ENCODE measurements at places on chromosomes 5 and 9.

- no peak for DNase-seq
Observed at GRCh38 chr5:137619191-137619870, 116.6 kb downstream of the KLHL3 start.

GRCh38 chr5:17287501-17288155 lies 70.2 kb downstream of the BASP1 start:
- DNase-seq: no peak

DNA sequence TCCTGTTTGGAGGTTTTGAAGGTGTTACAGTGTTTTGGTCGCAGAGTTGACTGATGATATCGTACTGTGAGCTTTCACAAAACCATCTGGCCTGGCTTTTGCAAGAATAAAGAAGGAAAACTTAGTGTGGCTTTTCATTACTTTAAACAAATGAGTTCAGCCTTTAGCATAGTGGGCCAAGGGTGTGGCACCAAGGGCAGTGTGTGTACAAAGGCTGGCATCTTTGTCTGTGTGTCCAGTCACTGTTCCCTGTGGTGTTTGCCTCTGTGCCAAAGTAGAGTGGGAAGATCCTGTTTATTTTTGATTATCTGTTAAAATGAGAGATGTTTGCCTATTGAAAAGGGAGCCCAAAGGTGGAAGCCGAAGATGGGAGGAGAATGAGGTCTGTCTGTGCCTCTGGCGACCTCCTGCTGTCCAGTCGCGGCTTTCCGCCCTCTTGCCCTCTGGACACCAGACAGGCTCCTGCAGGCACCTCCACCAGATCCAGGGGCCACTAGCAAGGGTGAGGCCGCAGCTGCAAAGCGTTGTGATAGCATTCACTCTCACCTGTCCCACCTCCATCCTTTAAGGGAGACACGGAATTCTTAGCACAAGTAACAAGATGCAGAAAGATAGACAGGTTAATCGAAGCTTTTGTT lies 113.7 kb downstream of the TRIO start:
- DNase-seq: no peak

DNA sequence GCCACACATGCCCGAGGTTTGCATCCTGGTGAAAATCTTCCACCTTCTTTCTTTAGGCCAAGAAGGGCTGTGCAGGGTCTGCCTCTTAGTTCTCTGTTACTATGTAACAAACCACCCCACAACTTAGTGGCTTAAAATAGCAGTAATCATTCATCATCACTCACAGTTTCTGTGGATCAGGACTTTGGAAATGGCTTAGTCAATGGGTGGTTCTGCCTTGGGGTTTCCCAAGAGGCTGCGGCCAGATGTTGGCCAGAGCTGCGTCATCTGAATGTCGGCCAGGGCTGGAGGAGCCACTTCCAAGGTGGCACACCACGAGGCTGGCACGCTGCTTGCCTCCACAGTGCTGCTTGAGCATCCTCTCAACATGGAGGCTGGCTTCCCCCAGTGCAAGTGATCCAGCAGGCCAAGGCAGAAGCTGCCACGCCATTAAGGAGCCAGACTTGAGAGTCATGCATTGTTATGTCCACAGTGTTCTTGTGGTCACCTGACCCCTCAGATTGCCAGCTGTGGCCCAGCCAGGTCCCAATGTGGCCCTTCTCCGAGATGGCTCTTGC lies 135.2 kb downstream of the RXRA start:
- no peak for DNase-seq

DNA sequence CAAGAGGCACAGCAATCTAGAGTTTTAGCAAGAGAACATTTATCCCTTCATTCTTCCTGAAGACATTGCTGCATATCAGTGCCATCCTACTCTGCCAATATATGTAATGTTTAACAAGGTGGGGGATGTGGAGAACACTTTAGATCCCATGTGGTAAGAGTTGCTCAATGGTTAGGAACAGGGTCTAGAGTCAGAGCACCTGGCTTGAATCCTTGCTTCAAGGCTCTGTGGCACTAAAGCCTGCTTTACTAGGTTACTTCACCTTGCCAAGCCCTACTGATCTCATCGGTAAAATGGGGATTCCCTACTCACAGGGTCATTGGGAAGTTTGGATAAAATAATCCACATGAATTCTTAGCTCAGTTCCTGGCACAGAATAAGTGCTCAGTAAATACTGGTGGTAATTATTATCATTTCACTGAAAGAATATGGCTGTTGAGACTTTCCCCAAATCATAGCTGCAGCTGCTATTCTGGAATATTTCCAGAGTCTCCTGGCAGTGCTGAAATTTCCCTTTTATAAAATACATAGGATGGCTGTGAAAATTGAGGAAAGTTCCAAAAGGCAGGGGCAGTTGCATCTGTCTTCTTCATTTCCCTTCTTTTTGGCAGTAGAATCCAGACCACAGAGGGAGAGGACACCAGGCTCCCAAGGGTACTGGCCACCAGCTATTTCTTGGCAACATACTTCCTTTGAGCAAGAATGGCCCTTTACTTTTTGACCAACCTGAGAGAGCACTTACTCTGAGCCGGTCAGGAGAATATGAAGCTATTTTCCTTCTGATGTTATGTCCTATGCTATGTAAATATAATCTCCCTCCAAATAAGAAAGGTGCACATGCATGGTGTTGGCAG lies 142.8 kb downstream of the PALM2AKAP2 start:
- DNase-seq: no peak

GRCh38 chr5:149247726-149248125 lies 23.9 kb upstream of the AFAP1L1 start:
- DNase-seq: no peak

GRCh38 chr9:121557581-121558447 lies 58.2 kb upstream of the GGTA1 start:
- DNase-seq: no peak

- DNase-seq: no peak
Observed at GRCh38 chr9:98182069-98182820, 10.2 kb downstream of the CORO2A start.

DNA sequence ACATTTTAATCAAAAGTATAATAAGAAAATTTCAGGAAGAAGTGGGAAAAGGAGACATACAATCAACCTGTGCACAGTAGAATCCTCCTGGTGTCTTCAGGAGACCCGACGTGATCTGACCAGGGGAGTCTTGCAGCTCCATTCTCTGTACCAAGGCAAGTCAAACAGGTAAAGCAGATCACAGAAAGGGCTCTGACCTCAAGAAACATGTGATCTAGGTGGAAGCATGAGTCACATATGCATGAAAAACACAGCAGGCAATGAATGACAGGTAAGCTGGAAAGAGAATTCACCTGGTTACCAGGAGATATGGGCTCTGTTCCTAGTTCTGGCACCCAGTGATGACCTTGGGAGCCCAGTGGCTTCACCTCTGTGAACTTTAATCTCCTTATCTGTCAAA lies 19.4 kb upstream of the FABP6 start:
- no peak for DNase-seq

DNA sequence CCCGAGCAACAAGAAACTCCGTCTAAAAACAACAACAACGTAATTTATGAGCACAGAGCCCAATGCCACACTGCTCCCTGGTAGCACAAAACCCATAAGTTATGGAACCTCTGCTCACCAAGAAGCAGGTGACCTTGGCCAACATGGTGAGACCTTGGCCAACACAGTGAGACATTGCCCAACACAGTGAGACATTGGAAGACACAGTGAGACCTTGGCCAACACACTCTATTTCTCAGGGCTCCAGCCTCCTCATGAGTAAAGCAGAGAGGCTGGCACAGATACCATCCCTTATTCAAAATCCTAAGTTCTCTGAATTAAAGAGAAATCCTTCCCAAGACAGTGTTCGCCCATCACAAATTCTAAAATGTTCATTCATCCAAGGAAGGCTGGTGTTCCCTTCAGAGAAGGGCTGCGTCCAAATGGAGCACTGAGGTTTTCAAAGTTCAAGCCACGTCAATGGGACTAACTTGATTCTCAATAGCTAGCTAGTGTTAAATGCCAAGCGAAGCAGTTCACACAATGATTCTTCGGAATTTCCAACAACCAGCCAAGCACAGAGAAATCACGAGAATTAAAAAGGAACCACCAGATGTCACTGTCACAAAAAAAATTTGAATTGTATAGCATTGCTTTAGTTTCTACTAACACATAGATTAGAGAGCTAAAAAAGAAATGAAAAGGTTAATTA lies 29.5 kb downstream of the TTC39B start:
- DNase-seq: peak; percentile 40

GRCh38 chr9:85730916-85731630 lies 10.7 kb downstream of the AGTPBP1 start:
- DNase-seq: no peak

DNA sequence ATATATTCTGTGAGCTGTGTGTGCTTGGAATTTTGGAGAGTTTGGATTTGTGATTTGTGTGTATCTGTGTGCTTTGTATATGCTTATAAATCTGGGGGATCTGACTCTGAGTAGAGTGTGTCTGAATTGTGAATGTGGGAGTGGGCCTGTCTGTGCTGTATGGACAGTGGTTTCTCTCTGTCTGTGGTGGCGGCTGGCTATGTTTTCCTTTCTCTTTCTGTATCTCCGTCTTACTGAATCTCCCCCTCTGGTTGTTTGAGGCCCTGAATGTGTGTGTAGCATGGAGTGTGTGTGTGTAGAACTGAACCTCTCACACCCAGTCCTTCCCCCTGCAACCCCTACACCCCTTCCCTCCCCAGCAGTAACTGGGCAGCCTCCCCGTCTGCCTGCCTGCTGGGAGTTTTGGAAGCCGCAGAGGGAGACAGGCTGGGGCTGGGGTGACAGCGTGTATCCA lies 4.7 kb downstream of the CXXC5 start:
- DNase-seq: no peak

GRCh38 chr5:174755106-174755505 lies 30.7 kb downstream of the MSX2 start:
- DNase-seq: no peak

- no peak for DNase-seq
Observed at GRCh38 chr5:35274839-35275509, 44.7 kb upstream of the PRLR start.

GRCh38 chr5:7629561-7629960 lies 221.4 kb downstream of the CFAP90 start:
- no peak for DNase-seq

GRCh38 chr9:2704504-2704903 lies 12.8 kb upstream of the KCNV2 start:
- no peak for DNase-seq

- peak; percentile 29 for DNase-seq
Observed at GRCh38 chr9:99040911-99041582, 63.9 kb upstream of the TGFBR1 start.

GRCh38 chr5:1473746-1474145 lies 28.5 kb upstream of the SLC6A3 start:
- no peak for DNase-seq

GRCh38 chr5:5738797-5739489 lies 316.5 kb downstream of the ICE1 start:
- DNase-seq: no peak

- DNase-seq: no peak
Observed at GRCh38 chr9:114238472-114238871, 83.1 kb downstream of the COL27A1 start.

DNA sequence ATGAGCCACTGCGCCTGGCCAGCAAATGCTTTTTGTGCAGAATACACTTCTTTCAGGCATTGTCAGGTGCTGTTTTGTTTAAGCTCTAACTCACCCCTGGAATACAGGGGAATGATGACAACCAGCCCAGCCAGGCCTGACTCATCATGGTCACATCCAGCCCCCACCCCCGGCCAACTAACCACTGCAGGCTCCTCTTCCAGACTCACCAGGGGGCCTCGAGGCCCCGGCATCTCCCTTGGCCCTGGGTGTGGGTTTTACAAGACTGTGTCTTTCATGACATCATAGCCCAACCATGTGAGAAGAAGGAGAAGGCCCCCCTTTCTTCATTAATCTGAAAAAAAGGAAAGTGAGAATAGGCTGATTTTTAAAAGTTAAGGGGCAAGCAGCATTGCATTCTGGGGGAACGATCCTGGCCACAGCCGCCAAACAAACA lies 35.5 kb downstream of the OLFML2A start:
- DNase-seq: no peak

DNA sequence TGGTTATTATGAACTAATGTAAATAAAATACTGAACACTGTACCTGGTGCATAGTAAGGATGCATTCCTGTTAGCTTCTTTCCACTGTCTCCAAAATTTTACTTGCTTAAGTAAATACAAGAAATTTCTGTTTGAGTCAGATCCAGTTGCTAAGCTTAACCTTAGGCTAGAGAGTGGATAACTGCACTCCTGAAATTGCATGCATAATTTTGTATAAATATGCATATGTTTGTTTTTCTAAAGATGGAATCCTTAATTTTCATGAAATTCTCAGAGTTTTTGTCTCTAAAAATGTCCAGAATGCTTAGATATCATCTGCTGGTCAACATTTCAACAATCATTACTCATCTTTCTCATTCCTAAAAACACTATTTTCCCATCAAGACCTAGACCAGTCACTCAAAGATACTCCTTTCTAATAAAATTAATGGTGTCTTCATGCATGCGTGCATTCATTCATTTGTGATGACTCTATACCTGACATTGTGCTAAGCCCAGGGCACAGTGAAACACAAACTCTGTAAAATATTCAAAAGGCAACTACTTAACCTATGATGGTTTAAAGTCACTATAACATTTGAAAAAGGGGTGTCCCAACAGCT lies 284.8 kb downstream of the SEC61B start:
- DNase-seq: no peak

DNA sequence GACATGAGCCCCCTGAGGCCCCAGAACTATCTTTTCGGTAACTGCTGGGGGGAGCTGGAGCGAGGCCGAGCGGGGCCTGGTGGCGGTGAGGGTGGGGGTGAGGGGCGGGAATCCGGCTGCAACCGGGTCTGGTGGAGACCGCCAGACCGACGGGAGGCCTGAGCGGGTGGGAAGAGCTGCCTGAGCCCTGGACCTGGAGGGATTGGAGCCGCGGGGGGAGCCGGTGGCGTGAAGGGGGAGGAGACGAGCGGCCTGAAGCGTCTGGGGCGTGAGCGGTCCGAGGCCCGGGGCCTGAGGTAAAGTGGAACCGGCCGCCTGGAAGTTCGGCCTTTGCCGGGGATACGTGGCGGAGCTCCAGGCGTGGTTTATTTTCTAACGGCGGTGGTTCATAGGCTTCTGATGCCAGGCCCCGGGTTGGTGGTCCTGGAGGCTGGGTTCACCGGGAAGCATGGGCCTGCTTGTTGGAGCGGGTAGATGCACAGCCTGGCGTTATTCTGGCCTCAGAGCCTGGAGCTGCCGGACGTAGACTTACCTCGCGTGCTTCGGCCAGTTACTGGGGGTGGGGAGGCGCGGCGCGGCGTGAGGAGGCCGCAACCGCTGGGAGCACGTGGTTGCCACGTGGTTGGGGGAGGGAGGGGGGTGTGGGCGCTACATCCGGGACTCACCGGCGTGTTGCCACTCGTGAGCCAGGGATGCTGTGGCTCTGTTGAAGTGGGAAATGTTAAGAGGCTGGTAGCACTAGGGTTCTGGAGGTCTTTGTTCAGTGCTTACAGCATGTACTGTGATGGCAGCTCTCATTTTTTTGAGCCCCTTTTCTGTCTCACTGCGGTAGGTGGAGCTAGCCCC lies 544 bp downstream of the NPM1 start:
- peak; percentile 83 for DNase-seq

- DNase-seq: no peak
Observed at GRCh38 chr9:116066221-116066620, 87.4 kb upstream of the PAPPA start.
